Activated naive CD4-positive, alpha-beta T cell (primary cell): ENCODE measurements at places on chromosomes 12 and 14.

GRCh38 chr12:49512546-49512945 is 26.3 kb upstream of the KCNH3 start:
- DNase-seq = no peak

- DNase-seq = no peak
Observed at GRCh38 chr12:15181017-15181683, 40.1 kb downstream of the RERG start.

- DNase-seq = no peak
Observed at GRCh38 chr14:53367644-53368026, 214.5 kb upstream of the DDHD1 start.

DNA sequence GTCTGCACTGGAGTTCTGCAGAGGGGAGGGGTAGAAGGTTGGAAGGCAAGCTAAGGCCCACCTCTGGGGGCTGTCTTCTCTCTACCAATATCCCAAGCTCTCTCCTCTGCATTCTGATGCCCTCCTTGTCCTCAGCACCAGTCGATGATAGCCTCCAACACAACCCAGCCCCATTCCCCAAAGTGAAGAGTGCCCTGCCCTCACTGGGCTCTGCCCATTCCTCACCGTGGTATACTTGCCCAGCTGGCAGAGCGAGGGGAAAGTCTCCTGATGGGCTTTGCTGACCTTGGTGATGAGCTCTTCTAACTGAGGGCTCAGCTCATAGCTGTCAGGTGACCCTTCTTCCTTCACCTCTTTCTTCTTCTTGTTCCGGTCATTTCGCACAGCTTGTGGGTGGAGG is 7.2 kb upstream of the ITGB7 start:
- DNase-seq = no peak

GRCh38 chr14:54127526-54127925 is 170.9 kb upstream of the BMP4 start:
- no peak for DNase-seq

GRCh38 chr12:130014485-130014807 is 110.6 kb upstream of the TMEM132D start:
- DNase-seq = no peak

DNA sequence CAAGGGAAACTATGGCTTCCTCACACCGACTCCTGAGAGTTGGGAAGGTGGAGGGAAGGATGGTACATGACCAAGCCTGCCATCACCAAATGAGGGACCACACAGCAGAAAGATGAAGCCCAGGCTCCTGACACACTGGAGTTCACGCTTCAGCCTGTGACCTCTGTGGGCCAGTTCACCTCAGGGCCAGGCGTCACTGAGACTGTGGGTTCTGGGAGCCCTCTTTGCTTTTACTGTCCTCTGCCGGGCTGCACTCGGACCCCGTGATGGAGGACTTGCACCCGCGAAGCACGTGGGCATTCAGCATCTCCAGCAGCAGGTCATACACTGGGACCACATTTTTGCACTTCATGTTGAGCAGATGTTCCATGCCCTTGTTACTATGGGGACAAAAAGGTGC is 61.2 kb downstream of the ESR2 start:
- no peak for DNase-seq

GRCh38 chr12:32820376-32820931 is 64.8 kb upstream of the YARS2 start:
- no peak for DNase-seq

DNA sequence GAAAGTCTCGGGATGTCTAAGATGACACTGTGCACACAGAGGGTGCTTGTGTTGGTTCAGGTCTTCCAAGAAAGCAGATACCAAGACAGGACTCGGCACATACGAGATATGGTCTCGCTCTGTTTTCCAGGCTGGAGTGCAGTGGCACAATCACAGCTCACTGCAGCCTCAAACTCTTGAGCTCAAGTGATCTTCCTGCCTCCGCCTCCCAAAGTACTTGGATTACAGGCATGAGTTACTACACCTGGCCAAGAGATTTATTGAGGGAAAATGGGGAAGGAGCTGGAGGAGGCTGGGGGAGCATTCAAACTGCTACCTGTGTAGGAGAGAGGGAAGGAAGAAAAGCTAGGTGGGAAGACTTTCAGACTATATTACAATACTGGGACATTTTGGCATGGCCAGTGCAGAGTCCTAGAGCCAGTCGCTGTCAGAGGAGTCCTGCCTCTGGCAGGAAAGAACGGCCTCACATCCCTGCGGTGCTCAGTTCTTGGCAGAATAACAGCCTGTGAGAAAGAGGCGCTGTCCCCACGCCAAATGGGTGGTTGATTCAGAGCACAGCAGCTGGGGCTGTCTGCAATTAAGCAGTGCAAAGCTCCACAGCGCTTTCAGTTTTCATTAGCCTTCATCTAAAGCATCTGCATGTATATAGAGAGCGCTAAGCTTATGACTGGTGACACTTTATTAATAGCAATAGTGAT is 18.3 kb downstream of the SLC17A8 start:
- DNase-seq = no peak

- DNase-seq = no peak
Observed at GRCh38 chr12:76920172-76921099, 41.6 kb upstream of the CSRP2 start.
